Kidney capillary endothelial cell (primary cell): ENCODE measurements at places on chromosomes 5 and 9.
A peak's percentile ranks its signal among the peaks of the same experiment; 100 is the strongest.

GRCh38 chr5:109964136-109964535 lies 274.4 kb downstream of the MAN2A1 start:
- DNase-seq = no peak

- no peak for DNase-seq
These were observed 27.0 kb downstream of the TCF7 start for GRCh38 chr5:134141331-134142050.

DNA sequence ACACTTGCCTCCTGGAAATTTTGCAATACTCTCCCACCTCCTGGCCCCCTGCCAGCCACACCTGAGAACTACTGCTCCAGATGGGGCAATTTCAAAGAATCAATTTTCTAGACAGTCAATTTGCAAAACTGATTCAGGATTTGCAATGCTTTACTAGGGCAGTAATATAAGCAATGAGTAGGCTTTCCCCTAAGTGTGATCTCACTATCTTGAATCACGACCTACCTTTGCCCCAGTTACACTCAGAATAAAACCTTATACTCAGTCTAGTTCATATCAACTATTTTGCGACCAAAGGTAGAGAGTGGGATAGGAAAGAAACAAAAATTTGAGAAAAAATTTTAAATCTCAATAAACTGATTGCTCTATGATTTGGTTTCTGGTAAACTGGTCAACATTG lies 54.4 kb downstream of the DROSHA start:
- no peak for DNase-seq

DNA sequence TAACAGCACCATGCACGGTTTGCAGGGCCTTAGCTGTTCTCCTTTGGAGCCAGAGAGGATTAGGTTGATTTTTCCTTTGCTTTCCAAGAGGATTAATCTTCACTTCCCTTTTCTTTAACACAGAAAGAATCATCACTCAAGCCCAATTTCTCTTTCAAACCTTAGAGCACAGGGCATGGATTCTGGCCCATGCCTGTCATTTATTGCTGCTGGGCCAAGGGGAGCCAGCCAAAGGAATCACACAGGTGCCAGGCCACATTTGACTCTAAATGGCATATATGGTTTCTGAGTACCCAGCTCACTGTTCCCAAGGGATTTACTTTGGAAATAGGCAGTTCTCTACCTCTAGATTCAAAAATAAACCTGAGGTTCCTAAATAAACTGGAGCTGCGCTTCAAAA lies 58.3 kb downstream of the FBXL7 start:
- DNase-seq = no peak

- peak; percentile 7 for DNase-seq
These were observed 764 bp downstream of the ANKRA2 start for GRCh38 chr5:73564675-73565074.

DNA sequence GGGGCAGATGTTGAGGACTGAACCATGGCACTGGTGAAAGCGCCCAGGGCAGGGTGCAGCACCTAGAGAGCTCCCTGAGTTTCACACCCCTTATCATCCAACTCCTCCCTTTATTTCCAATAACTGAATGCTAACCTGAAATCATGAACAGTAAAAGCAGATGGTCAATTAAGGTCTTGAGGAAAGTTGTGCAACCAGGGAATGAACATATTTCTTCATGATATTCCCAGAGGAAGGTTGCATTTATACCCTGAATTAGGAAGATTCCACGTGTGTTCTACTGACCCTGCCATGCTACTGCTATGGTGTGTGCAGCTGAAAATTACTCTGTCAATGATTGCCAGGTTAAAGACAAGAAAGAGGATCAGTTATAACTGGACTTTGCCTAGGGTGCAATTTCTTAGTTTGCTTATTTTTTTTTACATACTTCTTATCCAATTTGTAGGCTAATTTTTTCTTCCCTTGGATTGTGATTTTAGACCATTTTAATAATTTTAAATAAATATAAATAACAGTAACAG lies 319.8 kb downstream of the SEMA5A start:
- DNase-seq = no peak

- no peak for DNase-seq
These were observed 310.7 kb downstream of the PJA2 start for GRCh38 chr5:109099081-109099480.

DNA sequence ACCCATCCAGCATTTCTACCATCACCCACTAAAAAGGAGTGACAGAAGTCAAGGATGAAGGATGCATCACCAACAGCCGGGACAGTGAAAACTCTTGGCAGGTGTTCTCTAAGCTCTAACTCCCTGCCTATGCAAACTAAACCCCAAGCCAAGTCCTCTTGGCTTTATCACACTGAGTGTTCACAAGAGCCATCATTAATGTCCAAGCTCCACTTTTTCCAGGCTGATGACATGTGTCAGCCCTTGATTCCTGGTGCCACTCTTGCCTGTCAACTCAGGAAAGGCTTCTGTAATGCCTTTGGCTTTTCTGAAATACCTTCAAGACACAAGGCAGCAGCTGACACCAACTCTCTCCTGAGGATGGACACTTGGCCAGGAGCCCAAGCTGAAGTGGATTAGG lies 86.9 kb downstream of the NR6A1 start:
- DNase-seq = no peak

GRCh38 chr5:87074934-87075541 lies 192.6 kb upstream of the RASA1 start:
- no peak for DNase-seq

- DNase-seq = no peak
These were observed 73.3 kb upstream of the PHF24 start for GRCh38 chr9:34884747-34885189.

- DNase-seq = no peak
These were observed 66.1 kb upstream of the PPP1R26 start for GRCh38 chr9:135413461-135413860.

- DNase-seq = no peak
These were observed 48.1 kb upstream of the SH3PXD2B start for GRCh38 chr5:172502410-172502809.

DNA sequence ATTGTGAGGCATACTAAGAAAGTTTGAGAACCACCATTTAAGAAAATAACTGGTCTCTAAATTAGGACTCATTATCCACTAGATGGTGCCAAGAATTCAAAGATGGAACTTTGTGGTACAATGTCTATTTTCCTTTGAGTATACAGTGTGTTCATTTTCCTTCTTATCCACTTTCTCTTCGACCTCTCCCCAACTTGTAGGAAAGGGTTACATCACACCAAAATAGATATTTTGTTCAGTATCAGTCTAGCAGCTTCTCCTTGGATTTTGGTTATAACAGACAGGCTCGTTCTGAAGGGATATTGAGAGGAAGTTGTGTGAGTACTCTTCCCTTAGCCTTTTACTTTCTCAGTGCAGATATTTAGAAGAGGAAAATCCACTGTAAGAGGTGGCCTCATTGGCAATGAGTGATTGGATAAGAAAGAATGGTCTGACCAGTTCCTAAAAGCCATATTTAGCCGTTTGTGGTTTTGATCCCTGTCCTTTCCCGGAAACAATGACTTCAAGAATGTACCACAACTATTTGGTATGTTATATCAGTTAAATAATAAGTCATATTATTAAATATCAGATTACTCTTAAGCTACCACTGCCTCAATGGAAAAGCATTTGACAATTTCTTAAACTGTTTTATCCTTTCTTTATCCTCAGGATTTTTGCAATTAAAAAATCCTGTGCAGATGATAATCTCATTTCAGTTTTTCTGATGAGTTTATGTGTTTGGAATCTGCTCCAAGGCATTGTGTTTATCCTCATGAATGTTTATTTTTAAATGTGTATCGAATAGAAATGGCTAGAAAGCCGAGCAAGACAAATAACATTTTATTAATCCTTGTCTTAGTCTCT lies 69.0 kb upstream of the GRAMD2B start:
- DNase-seq = peak; percentile 63

GRCh38 chr9:136297766-136298735 lies 5.8 kb downstream of the CCDC187 start:
- no peak for DNase-seq

GRCh38 chr5:173696216-173696615 lies 79.8 kb upstream of the BOD1 start:
- no peak for DNase-seq

- DNase-seq = no peak
These were observed 131.1 kb downstream of the PAX5 start for GRCh38 chr9:36902861-36903524.

DNA sequence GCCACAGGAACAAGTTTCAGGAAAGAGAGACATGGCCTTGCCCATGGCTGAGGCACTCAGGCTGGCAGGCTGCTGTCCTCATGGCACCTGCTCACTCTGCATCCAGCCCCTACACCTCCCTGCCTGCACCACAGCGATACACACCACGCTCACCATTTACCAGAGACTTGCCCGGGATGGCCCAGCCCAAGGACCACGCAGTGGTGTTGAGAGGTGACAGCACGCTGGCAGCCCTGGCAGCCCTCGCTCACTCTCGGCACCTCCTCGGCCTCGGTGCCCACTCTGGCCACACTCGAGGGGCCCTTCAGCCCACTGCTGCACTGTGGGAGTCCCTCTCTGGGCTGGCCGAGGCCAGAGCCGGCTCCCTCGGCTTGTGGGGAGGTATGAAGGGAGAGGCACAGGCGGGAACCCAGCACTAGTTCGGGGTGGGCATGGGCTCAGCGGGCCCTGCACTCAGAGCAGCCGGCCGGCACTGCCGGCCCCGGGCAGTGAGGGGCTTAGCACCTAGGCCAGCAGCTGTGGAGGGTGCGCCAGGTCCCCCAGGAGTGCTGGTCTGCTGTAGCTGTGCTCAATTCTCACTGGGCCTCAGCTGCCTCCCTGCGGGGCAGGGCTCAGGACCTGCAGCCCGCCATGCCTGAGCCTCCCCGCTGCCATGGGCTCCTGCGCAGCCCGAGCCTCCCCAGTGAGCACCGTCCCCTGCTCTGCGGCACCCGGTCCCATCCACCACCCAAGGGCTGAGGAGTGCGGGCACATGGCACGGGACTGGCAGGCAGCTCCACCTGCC lies 20.3 kb downstream of the ZDHHC11B start:
- no peak for DNase-seq

GRCh38 chr5:151892393-151892792 lies 32.3 kb downstream of the GLRA1 start:
- DNase-seq = no peak

DNA sequence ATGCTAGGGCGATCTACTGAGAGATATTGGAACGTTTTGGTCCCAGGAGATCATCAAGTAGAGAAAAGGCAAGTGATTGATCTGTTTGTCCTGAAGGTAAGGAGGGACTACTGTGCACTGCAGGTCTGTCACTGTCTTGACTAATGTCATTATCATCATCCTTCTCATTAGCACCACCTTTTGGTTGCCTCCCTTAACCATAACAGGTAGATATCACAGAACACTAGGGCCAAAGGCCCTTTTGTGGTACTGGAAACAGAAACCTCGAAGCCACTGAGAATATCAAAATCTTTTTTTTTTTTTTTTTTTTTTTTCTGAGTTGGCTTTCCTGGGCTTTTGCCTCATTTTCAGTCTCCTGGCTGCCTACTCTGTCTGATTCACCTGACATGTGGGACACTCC lies 134.0 kb downstream of the KCTD16 start:
- no peak for DNase-seq

DNA sequence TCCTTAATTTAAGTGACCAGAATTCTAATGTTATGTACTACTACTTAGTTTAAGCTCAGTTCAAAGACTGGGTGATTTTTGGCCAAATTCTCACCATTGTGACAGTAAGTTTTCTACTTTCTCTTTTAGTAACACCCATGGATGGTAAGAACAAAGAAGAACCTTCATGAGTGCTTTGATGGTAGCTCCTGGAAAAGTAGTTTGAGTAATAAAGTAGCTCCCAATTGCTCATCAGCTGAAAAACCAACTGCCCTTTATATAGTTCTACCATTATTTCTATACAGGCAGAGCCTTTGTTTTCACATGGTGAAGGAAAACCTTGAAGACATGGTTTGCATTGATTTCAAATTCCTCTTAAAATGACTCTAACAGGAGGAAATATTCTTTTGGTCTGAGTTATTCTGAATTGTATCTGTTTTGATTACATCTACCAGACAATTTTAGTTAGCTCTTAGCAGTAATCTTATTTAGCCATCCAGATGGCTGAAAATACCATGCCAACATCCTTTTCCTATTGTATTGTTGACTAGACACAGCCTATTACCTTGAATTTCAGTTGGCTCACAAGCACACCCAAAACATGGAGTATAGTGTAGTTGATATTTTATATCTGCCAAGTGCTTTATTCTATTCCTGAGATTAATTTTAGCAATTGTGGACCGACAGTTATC lies 23.7 kb upstream of the STARD4 start:
- DNase-seq = no peak

- DNase-seq = no peak
These were observed 168.1 kb upstream of the MAP3K1 start for GRCh38 chr5:56647099-56647850.

- DNase-seq = no peak
These were observed 2.3 kb upstream of the INIP start for GRCh38 chr9:112720113-112720780.

DNA sequence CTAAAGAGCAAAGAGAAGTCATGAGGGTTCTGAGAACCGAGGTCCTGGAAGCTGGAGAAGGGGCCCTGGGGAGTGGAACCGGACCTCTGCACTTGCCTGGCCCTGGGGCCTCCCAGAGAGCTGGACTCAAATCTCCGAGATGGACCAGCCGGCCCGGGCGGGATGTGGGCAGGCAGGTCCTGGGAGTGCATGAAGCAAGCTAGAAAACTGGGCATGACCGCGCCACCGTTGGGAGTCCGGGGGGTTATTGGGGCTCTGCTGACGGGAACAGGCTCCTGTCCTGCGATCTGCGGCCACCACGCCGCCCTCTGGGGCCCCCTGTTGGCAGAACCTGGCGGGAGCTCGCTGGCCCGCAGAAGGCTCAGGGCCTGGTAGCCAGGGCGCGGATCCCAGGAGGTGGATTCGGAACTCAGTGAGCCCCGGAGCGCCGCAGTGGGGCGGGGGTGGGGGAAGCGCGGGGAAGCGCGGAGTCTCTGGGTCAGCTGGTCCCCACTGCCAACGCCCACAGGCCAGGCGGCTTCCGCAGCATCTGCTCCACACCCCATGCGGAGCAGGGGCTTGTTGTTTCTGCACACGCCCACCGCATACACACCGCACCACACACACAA lies 150.6 kb downstream of the ERCC6L2 start:
- DNase-seq = no peak

GRCh38 chr9:120730654-120731514 lies 16.6 kb upstream of the MEGF9 start:
- no peak for DNase-seq

DNA sequence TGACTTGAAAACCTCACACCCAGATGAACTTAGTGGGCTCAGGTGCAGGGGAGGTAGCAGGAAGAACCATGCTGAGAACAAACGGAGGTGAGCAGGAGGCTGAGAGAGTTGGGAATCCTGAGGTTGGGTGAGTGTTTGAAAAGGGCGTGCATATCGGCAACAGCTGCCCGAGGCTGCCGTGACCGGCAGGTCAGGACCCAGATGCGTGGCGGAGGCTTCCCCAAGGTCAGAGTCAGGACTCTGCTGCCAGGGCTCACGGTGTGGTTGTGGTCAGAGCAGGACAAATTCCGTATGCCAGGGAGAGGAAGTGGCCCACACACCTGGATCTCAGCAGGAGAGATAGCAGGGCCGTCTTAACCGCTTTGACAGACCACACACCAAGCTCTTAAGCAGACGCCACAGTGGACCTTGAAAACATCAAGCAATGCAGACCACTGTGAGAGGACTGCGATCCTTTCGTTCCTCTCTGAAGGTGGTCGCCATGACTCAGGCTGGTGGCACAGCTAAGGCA lies 43.1 kb downstream of the ADAMTS16 start:
- DNase-seq = no peak

- DNase-seq = no peak
These were observed 1203.2 kb downstream of the CDH12 start for GRCh38 chr5:21649969-21650368.
